Esophagus squamous epithelium (tissue), 5 donors: ENCODE measurements at places on chromosomes 2 and 18. TPM values are rescaled to one million over a fixed set of nuclear protein-coding genes. Genes with fewer than 3 reads are reported as not detected.

DNA sequence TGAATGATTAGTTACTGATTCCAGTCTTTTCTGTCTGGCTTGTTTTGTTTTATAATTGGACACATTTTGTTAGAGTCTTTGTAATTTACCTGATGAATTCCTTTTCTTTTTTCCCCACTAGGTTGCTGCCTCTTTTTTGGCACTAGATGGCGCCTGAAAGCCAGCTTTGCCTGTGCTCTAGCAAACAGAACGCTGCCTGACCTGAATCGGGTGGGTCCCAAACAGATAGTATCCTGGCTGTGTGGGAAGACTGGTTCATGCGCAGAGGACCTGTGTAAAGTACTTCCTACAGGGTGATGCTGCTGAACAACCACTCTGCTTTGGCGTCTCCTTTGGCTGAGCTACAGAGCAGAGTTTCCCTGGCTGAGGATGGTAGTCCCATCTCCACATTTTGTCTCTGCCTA is 288.2 kb downstream of the IKZF2 start:
- DNase-seq, result no peak

- DNase-seq, result no peak
Measured at GRCh38 chr18:78818495-78818894, 161.1 kb upstream of the SALL3 start.

- no peak for DNase-seq
Measured at GRCh38 chr2:1360144-1360543, 53.1 kb upstream of the TPO start.

DNA sequence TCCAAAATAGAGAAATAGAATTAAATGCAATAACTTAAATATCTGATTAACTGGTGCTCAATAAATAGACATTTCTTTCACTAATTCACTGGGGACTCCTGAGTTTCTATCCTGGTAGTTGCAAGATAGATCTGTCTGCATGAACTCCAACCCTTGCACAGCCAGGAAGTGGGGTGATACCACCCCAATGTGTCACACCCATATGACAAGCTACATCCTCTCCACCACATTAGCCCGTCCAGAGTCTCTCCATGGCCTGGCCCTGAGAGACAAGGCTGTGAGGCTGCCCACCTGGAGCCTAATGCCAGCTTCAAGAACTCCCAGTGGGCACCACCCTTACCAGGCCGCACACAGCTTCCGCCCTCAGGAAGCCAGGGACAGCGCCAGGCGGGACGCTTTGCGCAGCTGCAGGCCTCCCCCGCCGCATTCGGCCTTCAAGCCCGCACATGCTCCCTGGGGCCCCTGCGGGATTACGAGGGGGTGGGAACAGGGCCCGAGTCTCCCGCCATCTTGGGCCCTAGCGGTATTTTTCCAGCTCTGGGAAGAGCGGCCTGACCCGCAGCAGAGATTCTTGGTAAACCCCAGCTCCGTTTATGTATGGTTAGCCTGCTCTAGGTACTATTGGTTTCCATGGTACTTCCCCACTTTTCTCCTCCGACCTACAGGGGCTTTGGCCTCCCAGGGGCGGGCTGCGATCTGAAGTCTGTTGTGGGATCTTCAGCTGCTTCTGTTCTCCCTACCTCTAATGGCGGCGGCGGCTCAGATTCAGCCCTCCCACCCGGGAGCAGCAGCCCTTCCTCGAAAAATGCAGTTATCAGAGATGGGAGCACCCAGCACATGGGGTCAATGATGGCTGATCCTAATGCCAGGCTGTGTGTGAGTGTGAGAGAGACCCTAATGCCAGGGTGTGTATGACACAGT is at the start of gene TDRD15:
TDRD15 (plus strand) TSS at position 496 of the 921 bp plus-strand sequence. CDS start 13,500 bp downstream, outside the sequence.
- DNase-seq, result no peak

GRCh38 chr2:47237375-47238334 is 82.5 kb upstream of the STPG4 start:
- DNase-seq, result no peak

SLC66A3 gene
- total RNA-seq, result 27.8 TPM

GRCh38 chr18:37492952-37493351 is 72.6 kb downstream of the CELF4 start:
- no peak for DNase-seq
